Nucleus accumbens (tissue), 56 donors: ENCODE measurements at places on chromosomes 13 and 19.

DNA sequence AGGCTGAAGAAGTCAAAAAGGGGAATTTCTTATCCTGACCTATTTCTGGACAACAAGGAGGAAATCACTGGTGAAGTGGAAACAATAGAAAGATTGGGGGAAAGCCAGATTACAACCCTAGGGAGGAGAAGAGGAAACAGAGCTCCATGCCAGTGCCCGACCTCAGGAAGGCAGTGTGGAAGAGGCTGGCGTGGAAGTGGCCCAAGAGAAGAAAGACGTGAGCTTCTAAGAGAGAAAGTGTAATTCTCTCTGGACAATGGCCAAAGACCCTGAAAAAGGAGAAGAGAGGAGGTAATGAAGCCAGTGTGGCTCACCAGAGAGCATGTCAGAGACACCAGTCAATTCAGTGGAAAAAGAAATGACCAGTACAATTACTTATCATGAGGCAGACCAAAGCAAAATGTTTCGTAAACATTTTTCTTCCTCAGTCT lies 52.6 kb upstream of the URAD start:
- DNase-seq, result no peak

- DNase-seq, result no peak
These were observed 5.9 kb upstream of the SERTAD1 start for GRCh38 chr19:40431698-40432097.

DNA sequence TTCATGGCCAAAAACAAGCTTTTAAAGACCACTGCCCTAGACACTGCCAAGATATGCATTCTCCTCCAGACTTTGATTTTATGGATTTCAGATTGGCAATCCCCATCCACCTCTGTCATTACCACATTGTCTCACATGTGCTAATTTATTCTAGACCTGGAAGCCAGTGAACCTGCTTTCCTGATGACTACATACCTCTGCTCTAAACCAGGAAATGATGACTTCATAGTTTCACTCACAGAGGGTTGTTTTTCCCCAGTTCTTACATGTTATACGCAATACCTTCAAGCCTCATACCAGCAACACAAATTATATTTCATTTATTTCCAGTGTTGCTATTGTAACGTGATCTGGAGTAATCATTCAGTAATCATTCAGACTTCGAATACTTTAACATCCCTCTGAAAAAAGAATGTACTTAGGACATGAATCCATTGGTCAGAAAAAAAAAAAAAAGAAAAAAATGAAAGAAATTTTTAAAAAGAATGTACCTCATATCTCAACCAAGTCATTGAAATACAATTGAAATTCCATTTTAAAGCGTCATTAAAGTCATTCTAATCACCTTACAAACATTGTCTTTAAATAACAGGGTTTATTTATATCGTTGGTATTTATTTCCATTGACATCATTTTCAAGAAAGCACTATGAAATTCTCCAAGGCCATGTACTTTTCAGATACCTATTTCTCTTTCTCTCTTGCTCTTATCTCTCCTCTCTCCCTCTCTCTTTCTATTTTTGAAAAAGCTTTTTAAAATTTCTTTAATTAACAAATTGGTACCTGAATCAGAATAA lies 33.4 kb upstream of the KLF5 start:
- DNase-seq, result no peak

- DNase-seq, result no peak
These were observed 196.9 kb downstream of the KATNAL1 start for GRCh38 chr13:30110301-30111070.

GRCh38 chr19:35168196-35168595 lies 13.7 kb downstream of the FXYD5 start:
- no peak for DNase-seq

GRCh38 chr13:99351772-99352171 lies 44.6 kb upstream of the GPR183 start:
- no peak for DNase-seq

GRCh38 chr13:31328549-31329235 lies 128.9 kb downstream of the B3GLCT start:
- DNase-seq, result no peak

DNA sequence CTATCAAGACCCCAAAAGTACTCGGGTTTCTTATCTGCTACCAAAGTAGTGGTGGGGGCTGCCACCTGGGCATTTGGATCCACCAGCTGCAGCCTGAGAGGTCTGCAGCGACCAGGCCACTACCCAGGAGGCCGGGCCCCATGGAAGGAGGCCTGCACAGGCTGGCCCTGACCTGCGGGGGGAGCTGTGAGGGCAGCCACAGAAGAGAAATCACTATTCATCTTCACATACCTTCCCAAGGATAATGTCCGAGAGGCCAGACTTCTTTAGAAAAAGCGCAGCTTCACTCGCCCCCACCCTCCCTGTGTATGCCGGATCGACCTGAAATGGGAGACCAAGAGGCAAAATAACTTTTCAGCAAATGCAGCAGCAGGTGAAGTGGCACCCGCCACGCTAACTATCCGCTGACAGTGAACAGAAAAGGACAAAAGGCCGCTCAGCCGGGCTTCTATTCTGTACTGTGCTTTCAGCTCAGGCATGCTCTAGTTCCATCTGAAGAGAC lies 30.1 kb downstream of the EPS15L1 start:
- no peak for DNase-seq

DNA sequence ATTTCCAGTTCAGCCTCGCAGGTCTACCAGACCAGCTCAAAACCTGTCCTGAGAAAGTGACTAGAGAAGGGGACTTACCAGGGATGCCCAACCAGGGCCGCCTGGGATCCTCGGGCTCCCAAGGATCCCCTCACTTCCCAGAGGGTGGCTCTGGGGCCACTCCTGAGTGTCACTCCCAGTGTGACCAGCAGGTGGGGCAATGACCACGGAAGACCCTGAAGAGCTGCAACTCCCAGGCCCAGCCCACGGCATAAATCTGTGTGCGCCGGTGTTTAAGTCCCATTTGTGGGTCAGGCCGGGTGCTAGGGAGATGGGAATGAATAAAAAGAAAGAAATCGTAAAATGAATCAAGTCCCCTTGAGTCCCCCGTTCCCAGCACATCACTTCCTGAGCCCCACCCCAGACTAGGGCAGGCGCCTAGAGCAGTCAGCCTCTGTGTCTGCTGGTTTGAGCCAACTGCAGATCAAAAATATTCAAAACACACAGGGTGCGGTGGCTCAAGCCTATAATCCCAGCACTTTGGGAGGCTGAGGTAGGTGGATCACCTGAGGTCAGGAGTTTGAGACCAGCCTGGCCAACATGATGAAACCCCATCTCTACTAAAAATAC lies 10.7 kb downstream of the PTGIR start:
- peak; percentile 61 for DNase-seq
